ENCODE measurements at places on chromosomes 4 and X.

- DNase-seq: no peak
Measured at GRCh38 chr4:6795821-6796220, 13.3 kb downstream of the KIAA0232 start.

DNA sequence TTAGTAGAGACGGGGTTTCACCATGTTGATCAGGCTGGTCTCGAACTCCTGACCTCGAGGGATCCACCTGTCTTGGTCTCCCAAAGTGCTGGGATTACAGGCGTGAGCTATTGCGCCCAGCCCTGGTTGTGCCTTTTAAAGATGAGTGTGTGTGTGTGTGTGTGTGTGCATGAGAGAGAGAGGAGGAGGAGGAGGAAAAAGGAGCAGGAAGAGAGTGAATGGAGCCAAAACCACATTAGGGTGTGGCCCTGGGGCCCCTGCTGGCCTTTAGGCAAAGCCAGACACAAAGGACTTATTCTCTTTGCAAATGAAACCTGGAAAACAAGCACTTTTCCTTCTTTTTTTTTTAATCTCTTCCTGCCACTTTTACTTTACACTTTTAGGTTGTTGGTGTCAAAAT, 48.2 kb upstream of the KLF3 start:
- DNase-seq: no peak

DNA sequence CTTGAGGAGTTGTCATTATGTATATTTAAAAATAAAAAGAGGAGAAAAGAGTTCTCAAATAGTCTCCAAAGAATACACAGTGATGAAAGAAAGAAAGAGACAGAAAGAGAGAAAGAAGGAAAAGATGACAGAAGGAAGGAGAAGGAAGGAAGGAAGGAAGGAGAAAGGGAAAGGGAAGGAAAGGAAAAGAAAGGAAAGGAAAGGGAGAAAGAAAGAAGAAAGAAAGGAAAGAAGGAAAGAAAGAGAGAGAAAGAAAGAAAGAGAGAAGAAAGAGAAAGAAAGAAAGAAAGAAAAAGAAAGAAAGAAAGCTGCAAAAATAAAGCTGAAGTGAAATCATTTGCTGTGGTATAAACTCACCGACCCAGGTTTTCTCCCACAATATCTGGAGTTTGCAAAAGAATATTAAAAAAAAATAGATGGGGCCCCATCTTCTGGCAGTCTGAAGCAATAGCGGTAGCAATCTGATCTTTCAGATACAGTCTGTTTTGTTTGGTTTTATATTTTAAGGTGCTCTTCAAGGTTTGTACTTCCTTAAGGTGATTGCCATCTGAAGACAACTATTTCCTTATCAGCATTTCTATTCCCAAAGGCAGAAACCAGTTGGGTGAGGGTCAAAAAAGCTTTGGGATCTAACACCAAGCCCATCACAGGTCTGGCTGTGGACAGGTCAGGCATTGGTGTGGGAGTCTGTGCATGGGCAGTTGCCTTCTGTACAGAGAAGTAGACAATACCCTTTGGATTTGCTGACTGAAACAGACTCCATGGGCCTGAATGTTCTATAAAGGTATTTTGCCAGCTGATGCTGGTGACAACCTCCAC, 160.4 kb downstream of the CPEB2 start:
- DNase-seq: no peak

DNA sequence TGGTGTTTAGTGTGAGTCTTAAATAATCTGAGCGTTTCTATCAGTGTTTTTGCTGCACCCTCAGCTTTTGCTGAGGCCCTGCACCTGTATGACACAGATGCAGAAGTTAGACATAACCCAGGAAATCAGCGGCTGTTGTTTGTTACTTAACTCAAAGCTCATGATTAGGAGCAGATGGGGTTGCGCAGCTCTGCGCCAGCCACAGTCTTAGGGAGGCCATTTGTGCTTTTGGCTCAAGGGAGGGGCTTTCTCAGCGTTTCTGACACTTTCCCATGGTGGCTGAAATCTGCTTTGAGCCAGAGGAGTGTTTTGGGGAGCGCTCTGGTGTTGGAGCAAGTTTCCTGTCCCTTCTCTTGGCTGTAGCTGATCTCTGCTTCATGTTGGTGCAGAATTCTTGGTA, 433.8 kb downstream of the NAF1 start:
- DNase-seq: no peak

DNA sequence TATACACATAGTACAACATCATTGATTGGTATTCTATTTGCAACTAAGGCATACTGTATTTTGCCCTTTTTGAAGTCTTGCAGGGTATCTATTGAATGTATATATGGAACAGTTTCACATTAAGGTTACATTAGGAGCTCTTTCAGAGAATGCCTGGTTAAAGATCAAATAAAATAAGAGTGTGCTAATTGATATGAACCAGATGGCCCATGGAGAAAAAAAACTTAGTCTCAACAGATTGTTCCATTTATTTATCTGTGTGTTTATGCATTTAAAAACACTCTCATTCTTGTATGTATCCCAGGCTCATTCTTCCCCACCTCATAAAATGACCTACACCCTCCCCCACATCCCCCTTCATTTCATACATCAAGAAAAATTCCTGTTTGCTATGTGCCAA, 35.2 kb upstream of the GRIA2 start:
- no peak for DNase-seq

GRCh38 chr4:73707918-73708577, 32.3 kb upstream of the CXCL8 start:
- DNase-seq: no peak

DNA sequence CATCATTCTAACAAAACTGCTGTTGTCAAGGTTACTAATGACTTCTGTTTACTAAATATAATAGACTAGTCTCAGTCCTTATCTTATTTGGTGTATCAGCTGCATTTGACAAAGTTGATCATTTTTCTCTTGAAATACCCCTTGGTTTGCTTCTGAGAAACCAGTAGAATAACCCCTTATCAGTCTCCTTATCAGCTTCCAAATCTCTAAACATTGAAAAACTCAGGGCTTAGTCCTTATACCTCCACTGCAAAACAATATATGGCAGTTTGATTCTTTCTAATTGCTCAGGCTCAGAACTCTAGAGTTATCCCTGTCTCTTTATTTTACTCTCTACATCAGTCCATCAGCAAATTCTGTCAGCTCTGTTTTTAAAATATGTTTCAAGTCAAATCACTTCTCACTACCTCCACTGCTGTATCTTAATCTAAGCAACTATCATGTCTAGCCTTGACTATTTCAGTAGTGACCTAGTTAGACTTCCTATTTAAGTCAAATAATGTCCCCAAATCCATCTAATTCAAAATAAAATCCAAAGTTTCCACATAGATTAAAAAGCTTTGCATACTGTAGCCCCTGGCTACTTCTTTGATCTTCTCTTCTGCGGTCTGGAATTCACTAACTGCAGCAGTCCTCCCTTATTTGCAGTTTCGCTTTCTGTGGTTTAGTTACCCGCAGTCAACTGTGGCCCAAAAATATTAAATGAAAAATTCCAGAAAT, 87.1 kb upstream of the NPNT start:
- no peak for DNase-seq

GRCh38 chr4:155693015-155693663, 26.5 kb downstream of the GUCY1A1 start:
- no peak for DNase-seq

DNA sequence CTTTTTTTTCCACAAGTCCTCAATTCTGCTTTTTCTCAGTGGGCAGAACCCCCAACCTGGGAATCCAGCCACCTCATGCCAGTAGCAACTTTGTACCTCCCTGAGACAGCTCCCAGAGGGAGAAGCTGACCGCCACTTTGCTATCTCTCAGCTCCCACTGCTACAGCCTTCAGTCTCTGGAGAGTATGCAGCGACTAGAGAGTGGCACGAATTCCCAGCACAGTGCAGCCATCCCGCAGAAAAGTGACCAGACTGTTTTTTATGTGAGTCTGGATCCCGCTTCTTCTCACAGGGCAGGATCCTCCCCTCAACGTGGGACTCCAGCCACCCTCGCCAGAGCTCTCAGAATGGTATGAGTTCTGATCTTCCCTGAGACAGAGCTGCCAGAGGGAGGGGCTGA, 1234.6 kb downstream of the FAM133A start:
- no peak for DNase-seq

GRCh38 chrX:49270249-49270921, 792 bp downstream of the PPP1R3F start:
- DNase-seq: no peak

DNA sequence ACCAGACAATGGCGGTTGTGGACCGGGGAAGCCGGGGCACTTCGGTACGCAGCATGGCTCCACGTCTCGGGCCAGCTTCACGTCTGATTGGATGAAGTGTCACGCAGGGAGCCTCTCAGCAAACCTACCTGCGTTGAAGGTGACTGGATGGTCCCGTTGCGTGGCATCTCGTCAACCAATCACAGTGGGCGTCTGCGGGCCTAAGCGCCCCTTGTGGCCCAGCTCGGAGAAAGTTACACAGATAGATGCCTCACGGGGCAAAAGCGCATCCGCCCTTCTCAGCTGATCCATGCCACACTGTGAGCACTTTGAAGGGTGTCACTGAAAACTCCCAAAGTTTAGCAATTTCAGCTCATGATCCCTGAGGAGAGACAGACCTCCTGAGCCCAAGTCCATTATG, at the start of gene H2BW1:
TSS of gene H2BW1 (minus strand) at position 103 of the 400 bp plus-strand sequence. CDS start 132 bp downstream, outside the sequence.
- no peak for DNase-seq

DNA sequence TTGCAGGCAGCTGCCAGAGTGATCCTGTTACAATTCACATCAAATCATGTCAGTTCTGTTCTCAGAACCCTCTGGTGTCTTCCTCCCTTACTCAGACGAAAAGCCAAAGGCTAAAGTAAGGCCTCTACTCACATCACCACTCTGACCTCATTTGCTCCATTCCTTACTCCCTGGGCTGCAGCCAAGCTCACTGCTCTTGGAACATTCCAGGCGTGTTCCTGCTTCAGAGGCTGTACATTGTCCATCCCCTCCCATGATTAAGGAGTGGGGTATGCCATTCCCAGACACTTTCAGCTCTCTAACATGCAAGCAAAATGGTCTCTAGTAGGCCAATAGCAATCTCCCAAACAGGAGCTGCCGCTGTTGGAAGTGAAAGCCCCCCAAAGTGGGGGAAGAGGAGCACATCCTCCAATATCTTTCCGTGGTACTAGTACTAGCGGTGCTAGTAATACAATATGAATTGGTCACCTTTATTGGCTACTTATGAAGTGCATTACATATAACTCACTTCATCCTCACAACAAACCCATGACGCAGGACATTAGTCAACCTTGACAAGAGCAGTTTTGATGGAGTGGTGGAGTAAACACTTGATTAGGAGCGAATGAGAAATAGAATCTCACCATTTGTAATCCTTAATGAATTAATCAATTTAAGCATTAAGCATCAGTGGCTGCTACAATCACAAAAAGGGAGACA, 15.0 kb downstream of the GAB3 start:
- DNase-seq: no peak

DNA sequence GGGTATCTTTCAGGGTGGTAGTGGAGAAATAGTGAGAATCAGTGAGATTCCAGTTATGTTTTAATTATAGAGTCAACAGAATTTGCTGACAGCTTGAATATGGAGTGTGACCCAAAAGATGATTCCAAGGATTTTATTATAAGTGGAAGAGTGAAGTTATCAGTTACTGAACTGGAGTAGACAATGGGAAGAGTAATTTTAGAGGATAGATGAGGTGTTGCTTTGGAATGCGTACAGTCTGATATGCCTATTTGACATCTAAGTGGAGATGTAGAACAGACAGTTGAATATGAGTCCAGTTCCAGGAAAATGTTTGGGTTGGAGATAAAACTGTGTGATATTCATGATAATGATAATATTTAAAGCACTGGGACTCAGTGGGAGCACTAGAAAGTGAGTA, 174.2 kb downstream of the MAPK10 start:
- no peak for DNase-seq

DNA sequence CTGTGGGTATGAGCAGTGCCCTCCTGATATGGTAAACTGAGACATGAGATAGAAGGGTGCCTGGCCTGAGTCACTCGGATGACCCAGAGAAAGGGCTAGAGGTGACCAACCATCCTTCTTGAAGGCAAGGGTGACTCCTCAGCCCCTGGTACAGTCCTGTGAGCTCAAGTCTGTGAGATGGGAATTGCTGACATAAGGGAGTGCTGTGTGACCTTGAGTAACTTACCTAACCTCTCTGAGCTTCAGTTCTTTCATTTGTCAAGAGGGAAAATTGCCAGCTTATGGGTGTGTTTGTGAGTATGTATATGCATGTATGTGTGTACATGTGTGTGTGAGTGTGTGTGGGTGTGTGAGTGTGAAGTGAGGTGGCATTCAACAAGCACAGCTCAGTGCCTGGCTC, 210.4 kb upstream of the PSAPL1 start:
- DNase-seq: no peak

DNA sequence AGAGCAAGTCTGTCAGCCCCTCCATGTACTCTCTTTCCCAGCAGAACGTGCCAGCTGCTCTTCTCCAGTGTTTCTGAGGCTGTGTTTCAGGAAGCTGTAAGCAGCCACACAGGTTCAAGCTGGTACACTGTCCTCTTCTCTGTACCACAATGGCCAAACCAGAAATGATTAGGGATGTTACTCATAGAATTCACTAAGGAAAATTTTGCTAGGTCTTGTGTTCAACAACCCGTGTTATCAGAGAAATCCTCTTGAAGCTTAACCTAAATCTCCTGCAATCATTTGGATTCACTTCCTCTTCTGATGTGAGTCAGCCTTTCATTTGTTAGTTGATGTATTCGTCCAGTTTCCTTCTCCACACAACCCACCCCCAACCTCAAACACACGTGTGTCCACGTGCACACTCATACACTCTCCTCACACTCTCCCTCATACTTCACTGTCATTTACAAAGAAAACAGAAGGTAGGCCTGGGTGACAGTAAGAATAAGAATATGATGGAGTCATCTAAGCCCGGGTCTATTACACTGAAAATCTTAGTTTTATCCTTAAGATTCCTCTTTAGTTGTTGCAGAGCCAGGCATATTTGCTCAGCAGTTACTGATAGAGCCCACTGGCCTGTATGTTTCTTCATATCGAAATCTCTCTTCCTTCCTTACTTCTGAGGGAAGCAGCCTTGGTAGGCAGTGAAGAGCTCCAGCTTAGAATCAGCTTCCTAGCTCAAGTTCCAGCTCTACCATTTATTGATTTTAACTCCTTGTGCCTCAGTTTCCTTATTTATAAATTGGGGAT, 63.4 kb downstream of the DCUN1D4 start:
- no peak for DNase-seq

GRCh38 chr4:8176547-8177399, 18.2 kb upstream of the ABLIM2 start:
- DNase-seq: no peak

- DNase-seq: no peak
Measured at GRCh38 chr4:18608908-18609533, 587.5 kb upstream of the LCORL start.

DNA sequence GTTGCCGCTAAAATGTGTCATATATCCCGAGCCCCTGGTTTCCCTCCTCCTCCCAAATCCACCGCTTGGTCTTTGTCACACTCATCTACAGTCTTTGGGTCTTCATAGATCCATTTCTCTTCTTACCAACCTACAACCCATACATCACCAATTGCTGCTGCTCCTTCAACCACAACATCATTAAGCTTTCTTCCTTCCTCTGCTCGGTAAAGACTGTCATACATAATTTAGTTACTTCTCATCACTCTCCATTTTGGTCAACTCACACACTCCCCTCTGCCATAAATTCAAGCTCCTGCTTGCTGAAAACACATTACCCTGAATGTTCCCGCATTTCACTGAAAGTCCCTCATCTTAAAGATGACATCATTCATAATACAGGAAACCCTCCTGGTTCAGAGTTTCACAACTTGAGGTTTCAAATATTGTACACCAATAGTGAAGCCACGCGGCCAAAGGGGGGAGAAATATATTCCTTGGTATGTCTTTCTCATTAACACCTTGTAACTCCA, 1.7 kb upstream of the DCTD start:
- no peak for DNase-seq

- DNase-seq: no peak
Measured at GRCh38 chrX:39736216-39737211, 361.2 kb downstream of the BCOR start.

All from putamen (tissue), 1 donor.